ENCODE measurements at places on chromosomes 4 and X.

DNA sequence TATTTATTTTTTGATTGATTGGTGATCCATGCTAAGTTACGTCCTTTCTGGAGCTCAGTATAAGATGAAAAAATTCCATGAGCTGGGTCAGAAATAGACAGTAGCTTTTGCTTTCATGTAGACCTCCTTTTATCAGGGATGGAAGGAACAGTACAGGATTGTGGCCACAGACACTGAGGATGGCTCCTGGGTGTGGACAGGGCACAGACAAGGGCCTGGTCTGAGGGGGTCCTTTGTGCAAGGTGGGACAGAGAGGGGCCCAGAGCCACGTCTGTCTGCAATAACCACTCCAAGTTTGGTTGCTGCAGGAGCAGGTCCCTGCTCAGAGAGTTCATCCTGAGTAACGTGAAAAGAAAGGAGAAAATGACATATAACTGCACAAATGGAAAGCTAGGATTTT lies 127.1 kb downstream of the ENPP6 start:
- no peak for DNase-seq

GRCh38 chr4:1459722-1460511 lies 53.7 kb upstream of the NKX1-1 start:
- DNase-seq, result no peak

DNA sequence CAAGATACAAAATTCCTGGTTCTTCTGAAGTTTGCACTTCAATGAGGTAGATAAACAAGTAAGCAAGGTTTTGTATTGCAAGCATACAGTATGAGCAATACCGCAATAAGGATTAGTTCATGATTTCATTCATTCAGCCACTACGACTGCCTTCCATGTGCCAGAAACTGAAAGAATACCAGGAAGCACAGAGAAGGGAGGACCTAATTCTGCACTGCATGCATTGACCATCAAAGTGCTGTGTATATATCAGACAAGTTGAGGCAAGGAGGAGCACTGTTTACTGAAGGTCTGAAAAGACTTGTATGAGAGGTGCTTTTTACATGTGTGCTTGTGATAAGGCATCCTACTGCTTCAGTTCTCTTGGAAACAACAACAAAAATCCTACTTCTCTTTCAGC lies 40.9 kb upstream of the GPM6B start:
- DNase-seq, result no peak

DNA sequence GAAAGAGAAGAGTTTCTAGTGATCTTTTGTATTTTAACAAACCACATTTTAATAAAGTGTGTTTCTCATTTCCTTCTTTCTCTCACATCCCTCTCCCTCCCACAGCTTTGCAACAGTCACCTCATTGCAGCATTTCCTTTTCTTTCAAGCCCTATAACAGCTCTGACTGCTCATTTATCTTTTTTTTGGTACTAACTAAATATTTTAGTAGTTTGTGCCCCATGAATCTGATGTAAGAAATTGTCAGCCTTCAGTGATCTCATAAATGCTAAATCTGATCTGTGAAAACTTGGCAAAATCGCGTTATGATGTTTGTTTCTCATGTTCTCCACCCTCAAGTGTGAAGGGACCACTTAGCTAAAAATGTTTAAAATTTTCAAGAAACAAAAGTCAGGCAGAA lies 258.5 kb upstream of the SLIT2 start:
- DNase-seq, result no peak
